Ureter (tissue), 1 donor: ENCODE measurements at places on chromosomes 2 and 18. TPM values are rescaled to one million over a fixed set of nuclear protein-coding genes. Genes with fewer than 3 reads are reported as not detected.

DNA sequence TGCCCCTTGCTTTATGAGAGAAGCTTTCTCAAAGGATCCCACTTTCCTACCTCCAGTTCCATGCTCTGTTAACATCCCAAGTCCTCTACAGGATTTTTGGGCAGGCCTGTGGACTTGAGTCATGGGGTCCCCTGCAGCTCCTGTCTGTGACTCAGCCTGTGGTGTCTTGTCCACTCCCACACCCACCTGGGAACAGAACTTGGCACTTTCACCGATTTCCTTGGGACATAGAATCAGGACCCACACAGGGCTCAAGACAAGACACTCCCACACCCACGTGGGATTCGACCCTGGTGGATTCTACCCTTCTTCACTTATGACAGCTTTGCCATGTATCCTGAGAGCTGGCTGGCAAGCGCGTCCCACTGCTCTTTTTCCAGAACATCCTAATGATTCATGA lies 30.7 kb upstream of the HDAC4 start:
- DNase-seq: no peak

GRCh38 chr2:196329959-196330358 lies 158.6 kb upstream of the STK17B start:
- no peak for DNase-seq

GRCh38 chr2:125125902-125126301 lies 1100.8 kb downstream of the CNTNAP5 start:
- no peak for DNase-seq

- DNase-seq: no peak
Measured at GRCh38 chr2:26432859-26433258, 31.1 kb downstream of the DRC1 start.

- DNase-seq: no peak
Measured at GRCh38 chr18:80183273-80184050, 63.9 kb downstream of the PARD6G start.

- DNase-seq: no peak
Measured at GRCh38 chr2:85302121-85302520, 25.7 kb downstream of the TGOLN2 start.

- no peak for DNase-seq
Measured at GRCh38 chr2:135667045-135667444, 74.6 kb upstream of the UBXN4 start.

DNA sequence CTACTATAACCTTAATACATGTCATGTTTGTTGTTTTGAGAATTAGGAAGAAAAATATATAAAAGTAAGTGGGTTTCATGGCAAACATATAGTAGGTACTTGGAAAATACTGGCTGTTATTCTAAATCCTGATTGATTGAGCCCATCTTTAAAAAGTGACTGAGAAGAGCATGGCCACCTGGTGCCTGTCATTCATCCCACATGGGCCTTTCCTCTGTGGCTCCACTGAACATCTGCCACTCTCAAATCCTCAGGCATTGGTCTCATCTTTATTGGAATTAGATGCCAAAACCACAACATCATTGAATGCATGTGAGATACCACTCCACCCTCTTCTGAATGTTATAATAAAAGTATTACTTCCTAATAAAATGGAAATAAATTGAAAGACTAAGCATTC lies 101.6 kb upstream of the TTN start:
- DNase-seq: no peak

DNA sequence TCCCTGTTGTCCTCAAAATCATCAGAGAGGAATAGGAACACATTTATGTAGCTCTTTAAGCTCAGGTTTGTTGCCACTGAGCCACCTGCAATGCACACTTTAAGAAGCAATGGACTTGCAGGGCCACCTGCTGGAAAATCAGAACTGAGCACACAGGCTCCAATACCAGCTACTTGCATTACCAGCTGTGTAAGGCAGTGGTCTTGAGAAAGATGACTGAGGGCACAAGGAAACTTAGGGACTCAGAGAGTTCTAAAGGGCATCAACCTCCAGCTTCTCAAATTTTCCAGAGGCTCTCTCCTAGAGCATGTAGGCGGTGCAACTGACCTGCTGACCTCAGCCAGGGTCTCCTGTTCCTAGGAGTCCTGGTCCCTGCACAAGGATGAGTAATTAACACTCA lies 2.5 kb upstream of the CNDP2 start:
- peak; percentile 54 for DNase-seq

- DNase-seq: no peak
Measured at GRCh38 chr2:13035866-13036265, 319.1 kb downstream of the TRIB2 start.

DNA sequence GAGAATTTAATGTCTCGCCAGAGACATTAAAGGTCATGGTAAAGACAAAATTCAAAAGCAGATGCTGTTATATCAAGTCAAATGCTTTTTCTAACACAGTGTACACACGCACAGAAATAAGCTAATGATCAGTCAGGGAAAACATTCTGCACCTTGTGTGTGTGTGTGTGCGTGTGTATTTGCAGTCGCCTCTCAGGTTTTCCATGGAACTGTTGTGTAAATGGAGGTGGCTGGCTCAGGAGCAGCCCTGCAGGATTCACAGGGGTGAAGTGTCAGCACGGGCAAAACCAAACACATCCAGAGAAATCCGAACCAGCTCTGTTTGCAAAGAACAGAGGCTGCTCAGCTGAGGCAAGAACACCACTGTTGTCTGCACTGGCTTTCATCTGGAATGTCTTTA lies 76.2 kb upstream of the YWHAQ start:
- no peak for DNase-seq

The GPR55 gene
- total RNA-seq: 0.39 TPM

The RESP18 gene
- total RNA-seq: not detected

The NGEF gene
- 8.1 TPM for total RNA-seq

The DCDC2C gene
- not detected for total RNA-seq

The NABP1 gene
- 40.8 TPM for total RNA-seq
